Activated T-cell treated with anti-CD3 and anti-CD28 coated beads, Interleukin-2, amount 50 U/mL, for 48 hours (primary cell): ENCODE measurements at places on chromosomes 5 and 9.
A peak's percentile ranks its signal among the peaks of the same experiment; 100 is the strongest.

DNA sequence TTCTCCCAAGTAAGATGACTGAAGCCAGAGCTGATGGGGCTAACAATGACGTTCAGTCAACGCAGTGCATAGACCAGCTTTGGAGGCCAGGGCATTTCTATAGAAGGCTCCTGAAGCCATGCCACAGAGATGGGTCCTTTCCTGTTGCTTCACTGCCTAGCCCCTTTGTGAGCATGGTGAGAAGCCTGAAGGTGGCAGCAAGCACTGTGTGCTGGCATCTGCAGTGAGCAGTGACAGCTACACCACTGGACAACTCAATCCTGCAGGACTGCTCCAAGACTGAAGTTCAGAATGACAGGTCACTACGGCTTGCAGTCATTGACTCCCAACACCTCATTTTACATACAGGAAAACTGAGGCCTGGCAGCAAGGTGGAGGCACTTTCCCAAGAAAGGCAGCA, 229.0 kb downstream of the TSSK1B start:
- DNase-seq: no peak

GRCh38 chr5:167307042-167307441, 984.4 kb upstream of the WWC1 start:
- DNase-seq: no peak

GRCh38 chr9:17531642-17532254, 47.1 kb upstream of the SH3GL2 start:
- DNase-seq: peak; percentile 29

DNA sequence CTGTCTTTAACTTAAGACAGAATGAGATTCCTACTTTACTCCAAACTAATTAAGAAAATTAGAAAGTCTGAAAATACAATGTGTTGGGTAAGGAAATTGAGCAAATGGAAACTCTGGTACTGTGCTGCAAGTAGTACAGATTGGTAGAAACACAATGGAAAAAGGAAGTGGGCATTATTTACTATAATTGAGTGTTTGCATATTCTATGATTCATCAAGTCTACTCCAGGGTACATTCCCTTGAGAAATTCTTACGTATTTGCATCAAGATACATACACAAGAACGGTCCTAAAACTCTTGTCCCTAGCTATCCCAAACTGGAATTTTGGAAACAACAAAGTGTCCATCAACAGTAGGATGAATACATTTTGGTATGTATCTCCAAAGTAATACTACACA, 123.5 kb upstream of the TARS1 start:
- no peak for DNase-seq

- DNase-seq: no peak
These were observed 12.2 kb downstream of the DNLZ start for GRCh38 chr9:136351252-136351800.
